ENCODE measurements at places on chromosomes 6 and 20.

- DNase-seq: no peak
These were observed 32.6 kb downstream of the MYT1 start for GRCh38 chr20:64196847-64197306.

DNA sequence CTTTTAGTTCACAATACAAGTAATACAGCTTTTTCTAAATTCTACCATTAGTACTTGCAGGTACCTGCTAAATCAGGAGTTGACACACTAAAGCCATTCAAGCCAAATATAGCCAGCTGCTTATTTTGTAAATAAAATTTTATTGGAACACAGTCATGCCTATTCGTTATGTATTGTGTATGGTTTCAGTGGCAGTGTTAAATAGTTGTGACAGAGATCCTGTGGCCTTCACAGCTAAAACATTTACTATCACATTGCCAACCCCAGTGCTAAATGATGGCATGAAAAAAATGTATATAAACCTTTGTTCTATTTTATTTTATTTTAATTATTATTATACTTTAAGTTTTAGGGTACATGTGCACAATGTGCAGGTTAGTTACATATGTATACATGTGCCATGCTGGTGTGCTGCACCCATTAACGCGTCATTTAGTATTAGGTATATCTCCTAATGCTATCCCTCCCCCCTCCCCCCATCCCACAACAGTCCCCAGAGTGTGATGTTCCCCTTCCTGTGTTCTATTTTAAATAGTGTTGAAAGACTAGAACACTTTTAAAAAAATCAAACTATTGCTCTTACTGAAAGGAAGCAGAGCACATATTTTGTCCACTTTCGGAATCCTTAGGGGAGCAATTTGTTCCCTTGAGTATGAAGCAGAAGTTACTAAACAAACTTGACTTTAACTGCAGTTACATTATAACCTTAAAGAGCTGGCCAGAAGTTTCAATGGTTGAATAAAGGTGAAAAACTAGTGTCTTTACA is 115.7 kb downstream of the PRIM2 start:
- DNase-seq: no peak

DNA sequence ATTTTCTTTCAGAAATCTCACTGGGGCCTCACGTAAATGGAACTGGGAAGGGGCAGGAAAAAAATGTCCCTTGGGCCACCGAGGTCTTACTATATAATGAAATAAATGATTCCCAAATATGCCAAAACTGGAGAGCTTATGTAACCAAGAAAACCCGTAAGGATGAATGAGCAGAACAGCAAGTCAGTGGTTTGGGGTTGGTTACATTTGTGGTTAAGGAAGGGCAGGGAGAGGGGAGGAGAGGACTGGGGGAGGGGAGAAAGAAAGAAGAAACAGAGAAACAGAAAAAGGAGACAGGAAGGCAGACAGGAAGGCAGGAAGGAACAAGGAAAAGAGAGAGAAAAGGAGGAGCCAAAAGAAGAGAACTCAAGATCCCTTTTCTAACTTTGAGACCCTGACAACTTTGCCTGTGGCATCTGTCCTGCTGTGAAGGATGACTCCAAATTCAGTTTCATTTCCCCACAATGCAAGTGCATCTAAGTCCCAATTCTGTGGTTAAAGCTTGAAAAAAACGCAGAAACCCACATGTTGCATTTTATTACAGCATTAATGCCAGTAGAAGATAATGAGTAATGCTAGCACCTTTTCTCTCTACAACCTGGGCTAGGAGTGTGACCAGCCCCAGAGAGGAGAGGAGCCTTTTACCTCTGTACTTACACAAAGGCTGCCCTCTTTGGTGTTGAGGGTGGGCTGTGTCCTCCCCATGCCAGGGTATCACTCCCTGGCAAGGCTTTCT is 10.8 kb upstream of the ARMC2 start:
- DNase-seq: peak; percentile 61

GRCh38 chr6:156719395-156719719 is 57.8 kb upstream of the ARID1B start:
- no peak for DNase-seq

DNA sequence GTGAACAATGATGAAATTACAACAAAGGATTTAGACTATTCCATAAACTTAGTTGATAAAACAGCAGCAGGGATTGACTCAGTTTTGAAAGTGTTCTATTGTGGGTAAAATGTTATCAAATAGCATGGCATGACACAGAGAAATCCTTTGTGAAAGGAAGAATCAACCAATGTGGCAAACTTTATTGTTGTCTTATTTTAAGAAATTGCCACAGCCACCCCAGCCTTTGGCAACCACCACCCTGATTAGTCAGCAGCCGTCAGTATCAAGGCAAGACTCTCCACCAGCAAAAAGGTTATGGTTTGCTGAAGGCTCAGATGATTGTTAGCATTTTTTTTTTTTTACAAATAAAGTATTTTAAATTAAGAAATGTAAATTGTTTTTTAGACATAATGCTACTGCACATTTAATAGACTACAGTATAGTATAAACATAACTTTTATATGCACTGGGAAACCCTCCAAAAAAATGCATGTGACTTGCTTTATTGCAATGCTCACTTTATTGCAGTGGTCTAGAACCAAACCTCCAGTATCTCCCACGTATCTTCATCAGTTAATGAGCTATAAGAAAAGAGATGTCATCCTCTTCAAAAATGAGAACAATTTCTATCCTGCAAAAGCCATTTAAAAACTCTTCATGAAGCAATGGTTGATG is 162.7 kb downstream of the SOBP start:
- no peak for DNase-seq

DNA sequence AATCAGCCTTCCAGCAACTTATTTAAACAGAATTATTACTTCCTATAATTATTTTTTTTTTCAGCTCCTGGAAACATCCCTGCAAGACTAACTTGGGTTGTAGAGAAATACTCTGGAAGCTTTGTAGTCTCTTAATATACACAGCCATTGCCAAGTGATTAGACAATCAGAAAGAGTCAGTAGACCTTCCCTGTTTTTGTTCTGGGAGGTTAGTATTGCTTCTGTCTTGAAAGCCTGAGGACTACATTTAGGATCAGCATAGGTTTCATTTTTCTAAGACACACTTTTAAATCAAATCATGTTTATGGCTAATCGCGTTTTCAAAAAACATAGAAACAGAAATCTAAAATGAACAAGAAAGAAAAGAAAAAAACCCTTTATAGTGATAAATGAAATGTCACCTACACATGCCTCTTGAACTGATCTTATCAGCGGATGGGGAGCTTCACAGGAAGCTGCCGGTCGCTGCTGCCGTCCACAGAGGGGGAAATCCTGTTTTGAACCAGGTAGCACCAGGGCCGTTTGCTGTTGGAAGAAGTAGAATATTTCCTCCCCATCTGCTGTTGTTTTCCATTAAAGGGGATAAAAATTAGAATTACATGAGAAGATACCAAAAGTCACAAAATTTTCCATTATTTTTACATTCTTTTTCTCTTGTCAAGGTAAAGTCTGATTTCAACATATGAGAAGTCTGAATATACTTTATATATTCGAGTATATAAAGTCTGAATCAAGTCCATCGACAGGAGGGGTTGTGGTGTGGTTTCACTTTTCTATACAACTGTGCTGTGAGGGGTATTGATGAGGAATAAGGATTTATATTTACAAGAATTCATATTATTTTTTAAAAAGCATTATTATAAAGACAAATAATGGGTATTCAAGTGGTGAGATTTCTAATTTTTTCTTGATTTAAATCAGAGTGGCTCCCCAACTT is 94.6 kb downstream of the ARMC2 start:
- peak; percentile 58 for DNase-seq

DNA sequence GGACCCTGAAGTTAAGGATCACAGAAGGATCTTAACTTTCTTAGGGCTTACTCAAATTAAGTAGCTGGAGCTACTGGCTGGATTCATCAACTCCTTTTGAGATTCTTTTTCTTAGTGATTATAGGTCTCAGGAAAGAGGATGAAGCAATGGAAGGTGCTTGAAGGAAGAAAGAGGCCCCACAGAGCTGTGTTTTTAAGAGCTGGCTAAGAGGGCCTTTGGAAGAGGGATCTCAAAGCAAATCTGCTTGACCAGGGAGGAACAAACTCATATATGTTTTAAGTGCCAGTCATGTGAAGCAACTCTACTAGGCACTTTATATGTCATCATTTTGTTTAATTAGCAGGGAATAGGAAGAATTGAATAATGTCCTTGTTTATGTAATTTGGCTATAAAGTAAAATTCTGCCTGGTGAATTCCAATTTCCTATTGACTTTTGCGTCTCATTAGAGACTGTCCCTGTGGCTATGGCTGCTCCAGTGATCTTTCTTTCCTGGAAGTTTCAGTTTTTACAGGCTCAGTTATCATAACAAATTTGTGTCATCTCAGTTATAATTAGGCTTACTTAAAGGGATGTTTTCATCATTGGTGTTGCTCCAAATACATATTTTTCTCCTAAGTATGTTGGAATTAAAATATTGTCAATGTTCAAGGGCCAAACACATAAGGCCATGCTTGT is 222.8 kb upstream of the CITED2 start:
- no peak for DNase-seq

- no peak for DNase-seq
These were observed 139.5 kb downstream of the BCAS1 start for GRCh38 chr20:53930651-53931504.

DNA sequence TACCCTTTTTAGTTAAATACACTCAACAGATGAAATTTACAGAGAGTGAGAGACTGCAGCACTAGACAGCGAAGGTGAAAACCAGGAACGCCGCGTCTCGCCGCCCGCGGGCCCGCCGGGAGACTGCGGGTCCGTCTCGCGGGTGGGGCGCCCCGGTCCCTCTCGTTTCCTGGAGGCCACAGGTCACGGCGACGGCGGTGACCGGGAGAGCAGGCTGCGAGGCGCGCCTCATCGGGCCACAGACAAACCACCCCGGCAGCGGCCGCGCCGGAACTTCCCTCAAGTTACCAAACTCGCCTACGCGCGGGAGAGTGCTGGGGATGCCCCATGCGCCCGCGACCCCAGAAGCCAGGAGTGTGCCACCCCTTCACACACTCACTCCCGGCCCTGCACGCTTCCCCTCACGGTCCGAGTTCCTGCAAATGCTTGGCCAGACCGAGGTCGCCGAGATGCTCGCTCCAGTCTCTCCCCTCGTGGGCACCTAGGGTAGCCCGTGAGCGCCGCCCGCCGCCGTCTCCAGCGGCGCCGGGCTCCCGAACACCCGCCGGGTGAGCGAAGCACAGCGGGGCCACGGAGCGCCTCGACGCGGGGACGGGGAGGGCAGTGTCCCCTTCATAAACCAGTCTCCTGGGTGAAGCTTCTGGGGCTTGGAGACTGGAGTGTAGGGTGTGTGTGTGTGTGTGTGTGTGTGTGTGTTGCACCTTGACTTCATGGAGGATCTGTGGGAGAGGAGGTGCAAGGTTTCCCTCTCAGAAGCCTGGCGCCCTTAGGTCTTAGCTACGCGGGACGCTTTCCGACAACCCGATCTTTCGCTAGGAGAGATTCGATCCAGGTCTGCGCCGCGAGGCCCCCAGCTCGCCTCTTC is 1.4 kb downstream of the BACH2 start:
- DNase-seq: peak; percentile 35

- peak; percentile 66 for DNase-seq
These were observed 1.9 kb downstream of the JARID2 start for GRCh38 chr6:15247500-15248450.

GRCh38 chr6:135006386-135006914 is 48.2 kb downstream of the HBS1L start:
- DNase-seq: no peak

GRCh38 chr6:121437851-121438651 is 2.6 kb downstream of the GJA1 start:
- no peak for DNase-seq

DNA sequence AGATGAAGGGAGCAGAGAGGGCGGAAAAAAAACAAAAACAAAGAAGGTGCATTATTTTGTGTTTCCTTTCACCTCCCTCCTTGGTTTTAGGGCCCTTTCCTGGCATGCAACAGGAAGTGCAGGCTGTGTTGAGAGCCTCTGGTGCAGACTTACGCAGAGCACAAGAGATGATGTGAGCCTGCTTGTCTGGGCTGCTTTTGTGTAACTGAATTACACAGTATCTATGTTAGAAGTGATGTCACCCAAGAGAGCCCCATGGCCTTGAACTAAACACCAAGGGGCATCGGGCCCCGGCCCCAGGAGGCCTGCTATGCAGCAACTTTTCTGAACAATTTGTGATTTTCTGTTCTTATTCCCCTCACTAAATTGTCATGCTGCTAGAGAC is 25.5 kb downstream of the GNAS start:
- DNase-seq: no peak

- DNase-seq: no peak
These were observed 56.5 kb upstream of the HDGFL1 start for GRCh38 chr6:22512686-22513427.

DNA sequence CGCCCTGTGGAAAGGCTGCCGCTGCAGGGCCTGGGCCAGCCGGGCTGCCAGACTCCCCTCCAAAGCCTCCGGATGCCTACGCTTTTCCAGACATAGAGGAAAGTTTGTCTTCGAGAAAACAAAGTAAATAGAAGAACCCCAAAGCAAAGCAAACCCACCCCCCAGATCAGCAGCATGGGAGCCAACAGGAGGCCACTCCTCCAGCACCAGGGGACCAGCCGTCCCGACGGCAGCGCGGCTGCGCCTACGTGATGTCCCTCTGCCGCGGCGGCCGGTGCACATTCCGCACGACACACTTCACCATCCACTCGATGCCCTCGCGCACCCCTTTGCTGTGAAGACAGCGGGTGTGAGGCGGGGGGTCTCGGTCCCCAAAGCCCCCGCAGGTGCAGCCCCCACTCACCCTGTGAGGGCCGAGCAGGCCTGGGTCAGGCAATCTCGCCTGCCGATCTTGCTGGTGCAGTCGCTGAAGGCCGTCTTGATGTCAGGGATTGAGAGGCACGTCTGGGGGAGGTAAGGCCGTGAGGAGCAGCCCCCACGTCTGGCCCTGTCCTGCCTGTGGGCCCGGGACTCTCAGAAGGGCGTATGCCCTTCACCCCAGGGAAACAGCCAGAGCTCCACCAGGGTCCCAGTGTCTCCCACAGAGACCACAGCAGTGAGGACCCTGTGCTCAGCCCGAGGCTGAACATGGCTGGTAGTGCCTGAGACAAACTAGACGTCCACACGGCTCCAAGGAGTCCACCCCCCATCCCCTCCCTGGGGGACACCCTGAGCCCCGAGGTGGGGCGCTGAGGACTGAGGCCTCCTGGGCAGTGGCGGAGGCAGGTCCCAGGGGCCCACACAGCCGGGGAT is 4.0 kb downstream of the TNFRSF6B start:
- DNase-seq: no peak

- no peak for DNase-seq
These were observed 464.2 kb downstream of the COL12A1 start for GRCh38 chr6:74741646-74742045.

- no peak for DNase-seq
These were observed 165.8 kb upstream of the SALL4 start for GRCh38 chr20:51968151-51968550.

- no peak for DNase-seq
These were observed 30.7 kb downstream of the TUBB2B start for GRCh38 chr6:3196770-3197169.

GRCh38 chr20:8152183-8152582 is 20.1 kb downstream of the PLCB1 start:
- no peak for DNase-seq

DNA sequence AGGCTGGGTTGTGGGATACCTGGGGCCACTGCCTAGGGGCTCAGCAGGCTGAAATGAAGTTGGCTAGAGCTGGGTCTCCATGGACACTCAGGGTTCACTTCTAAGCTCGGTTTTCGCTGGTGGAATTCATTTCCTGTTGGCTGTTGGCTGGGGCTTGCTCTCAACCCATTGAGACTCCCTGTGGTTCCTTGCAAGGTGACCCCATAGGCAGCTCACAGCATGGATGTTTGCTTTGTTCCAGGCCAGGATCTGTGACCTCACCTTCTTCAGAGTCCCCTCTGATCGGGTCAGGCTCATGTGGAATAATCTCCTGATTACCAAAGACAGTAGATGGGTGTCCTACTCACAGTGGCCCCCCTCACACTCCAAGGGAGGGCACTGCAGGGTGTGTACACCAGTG is 229.3 kb downstream of the QKI start:
- no peak for DNase-seq

Data from KBM-7 (cell line).